ENCODE measurements at places on chromosomes 5 and 9. TPM values are rescaled to one million over a fixed set of nuclear protein-coding genes. Genes with fewer than 3 reads are reported as not detected.

- no peak for DNase-seq
These were observed 66.3 kb downstream of the PSAT1 start for GRCh38 chr9:78363221-78363620.

Gene NMUR2
- 3.6 TPM for polyA plus RNA-seq

Gene TEK
- polyA plus RNA-seq: 3.7 TPM

Gene GALNT12
- 7.5 TPM for polyA plus RNA-seq

DNA sequence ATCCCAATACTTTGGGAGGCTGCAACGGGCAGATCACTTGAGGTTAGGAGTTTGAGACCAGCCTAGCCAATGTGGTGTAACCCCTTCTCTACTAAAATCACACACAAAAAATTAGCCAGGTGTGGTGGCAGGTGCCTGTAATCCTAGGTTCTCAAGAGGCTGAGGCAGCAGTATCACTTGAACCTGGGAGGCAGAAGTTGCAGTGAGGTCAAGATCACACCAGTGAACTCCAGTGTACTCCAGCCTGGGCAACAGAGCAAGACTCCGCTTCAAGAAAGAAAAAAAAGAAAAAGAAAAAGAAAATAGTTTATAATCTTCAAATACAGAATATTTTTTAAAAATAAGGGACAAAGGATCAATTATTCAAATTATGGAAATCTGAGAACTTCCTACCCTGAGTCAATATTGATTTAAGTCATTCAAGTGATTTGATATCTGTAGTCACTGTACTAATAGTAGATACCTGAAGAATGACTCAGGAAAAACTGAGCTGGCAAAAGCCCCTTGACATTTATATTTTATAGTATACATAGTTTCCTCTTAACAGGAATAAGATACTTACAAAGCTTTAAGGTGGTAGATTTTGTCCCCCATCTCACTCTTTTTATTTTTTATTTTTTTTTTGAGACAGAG is 61.8 kb downstream of the PTBP3 start:
- no peak for DNase-seq

Gene RNF183
- 7.5 TPM for polyA plus RNA-seq

- DNase-seq: no peak
These were observed 35.8 kb downstream of the SLC36A1 start for GRCh38 chr5:151483176-151483575.

- DNase-seq: no peak
These were observed 605.9 kb upstream of the KLF4 start for GRCh38 chr9:108095496-108095895.

DNA sequence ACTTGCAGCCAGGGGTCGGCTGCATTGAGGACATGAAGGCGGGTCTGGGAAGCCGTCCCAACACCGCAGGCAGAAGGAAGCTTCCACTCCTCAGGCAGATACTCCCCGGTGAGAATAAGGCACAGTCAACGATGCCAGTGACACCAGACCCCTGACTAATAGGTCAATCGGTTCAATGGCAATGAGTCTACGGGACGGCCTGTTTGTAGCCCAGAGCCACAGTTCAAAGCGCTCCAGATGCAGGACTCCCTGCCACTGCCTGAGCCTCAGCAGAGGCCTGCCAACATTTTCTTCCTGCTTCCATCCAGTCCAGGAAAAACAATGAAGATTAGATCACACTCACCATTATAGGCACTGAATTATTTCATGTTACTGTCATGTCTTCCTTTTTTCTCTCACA is 84.5 kb upstream of the SIMC1 start:
- DNase-seq: no peak
